ENCODE measurements at places on chromosomes 2 and 18.

DNA sequence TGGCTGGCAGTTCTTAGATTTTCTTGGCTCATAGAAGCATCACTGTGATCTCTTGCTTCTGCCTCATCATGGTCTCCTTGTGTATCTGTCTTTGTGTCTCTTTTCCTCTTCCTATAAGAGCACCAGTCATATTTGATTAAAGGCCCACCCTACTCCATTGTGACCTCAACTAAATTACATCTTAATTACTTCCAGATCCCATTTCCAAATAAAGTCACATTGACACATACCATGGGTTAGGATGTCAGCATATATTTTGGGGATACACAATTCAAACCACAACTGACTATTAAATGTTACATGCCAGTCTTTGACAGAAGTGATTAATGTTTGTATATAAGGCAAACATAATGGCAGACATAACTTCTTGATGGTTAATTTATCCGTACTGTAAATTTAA lies 27.3 kb upstream of the TMX3 start:
- no peak overlapping the region for H3K27ac ChIP-seq
- no peaks in the 10 kb centered on the region for H3K4me1 ChIP-seq
- no peaks in the 10 kb centered on the region for H3K27me3 ChIP-seq
- DNase-seq = no peak

- H3K36me3 ChIP-seq = no peaks in the 10 kb centered on the region
- DNase-seq = no peak
- H3K4me3 ChIP-seq = no peak overlapping the region
- no peaks in the 10 kb centered on the region for H3K27me3 ChIP-seq
- no peak overlapping the region for H3K27ac ChIP-seq
- no peaks in the 10 kb centered on the region for H3K4me1 ChIP-seq
Observed at GRCh38 chr2:184680825-184681224, 82.5 kb downstream of the ZNF804A start.

- H3K27me3 ChIP-seq = peaks cover 5% of the 10 kb centered on the region
- no peak for DNase-seq
- no peaks in the 10 kb centered on the region for H3K4me1 ChIP-seq
- no peaks in the 10 kb centered on the region for H3K36me3 ChIP-seq
- H3K27ac ChIP-seq = no peak overlapping the region
Observed at GRCh38 chr18:22543769-22544168, 126.1 kb upstream of the CTAGE1 start.

GRCh38 chr2:138267902-138268254 lies 233.7 kb upstream of the SPOPL start:
- DNase-seq = no peak
- no peaks in the 10 kb centered on the region for H3K4me1 ChIP-seq
- no peaks in the 10 kb centered on the region for H3K36me3 ChIP-seq
- H3K27me3 ChIP-seq = no peaks in the 10 kb centered on the region

DNA sequence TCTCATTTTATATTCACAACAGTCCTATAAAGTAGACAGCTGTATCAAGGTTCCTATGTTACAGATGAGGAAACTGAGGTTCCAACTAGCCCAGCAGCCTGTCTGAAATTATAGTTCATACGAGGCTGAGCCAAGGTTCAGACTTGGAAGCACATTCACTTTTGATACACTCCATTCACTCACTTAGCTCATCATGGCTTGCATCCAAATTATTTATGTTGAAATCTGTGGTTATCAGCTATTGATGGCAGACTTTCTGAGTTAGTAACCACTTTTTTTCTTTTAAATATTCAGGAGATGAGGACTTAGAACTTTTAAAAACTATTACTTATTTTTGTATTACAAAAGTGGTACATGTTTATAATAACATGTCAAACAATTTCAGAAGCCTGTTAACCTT lies 188.2 kb downstream of the MTX2 start:
- no peaks in the 10 kb centered on the region for H3K36me3 ChIP-seq
- H3K4me3 ChIP-seq = no peak overlapping the region
- no peaks in the 10 kb centered on the region for H3K27me3 ChIP-seq
- H3K4me1 ChIP-seq = no peaks in the 10 kb centered on the region

DNA sequence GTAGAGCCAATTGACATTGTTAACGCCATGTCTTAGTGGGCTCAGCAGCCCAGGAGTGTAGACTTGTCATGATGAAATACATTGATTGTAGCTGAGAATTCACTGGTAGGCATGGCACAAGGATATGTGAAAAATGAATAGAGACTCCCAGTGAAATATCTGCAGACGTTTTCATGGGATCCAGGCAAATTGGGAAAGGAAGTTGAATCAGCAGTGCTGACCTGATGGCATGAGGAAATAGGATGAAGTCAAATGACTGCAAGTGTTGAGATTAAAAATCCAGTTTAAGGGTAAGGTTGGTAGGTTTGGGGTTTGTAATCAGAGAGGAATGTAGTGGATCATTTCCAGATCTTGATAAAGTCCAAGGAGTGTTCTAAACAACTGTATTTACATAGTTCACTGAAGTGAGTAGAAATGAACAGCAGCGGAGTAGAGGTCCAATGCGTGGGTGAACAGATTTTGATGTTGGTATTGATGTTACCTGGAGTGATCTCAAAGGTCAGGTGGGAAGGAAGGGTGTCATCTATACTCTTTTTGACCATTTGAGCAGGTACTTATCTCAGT lies 24.6 kb downstream of the INSIG2 start:
- DNase-seq = no peak
- H3K36me3 ChIP-seq = peaks cover 4% of the 10 kb centered on the region
- no peak overlapping the region for H3K27ac ChIP-seq
- no peaks in the 10 kb centered on the region for H3K4me1 ChIP-seq
- no peak overlapping the region for H3K4me3 ChIP-seq
- 0 out of 3 replicates have a peak, but pooled peaks cover 5% of the 10 kb centered on the region for H3K27me3 ChIP-seq

DNA sequence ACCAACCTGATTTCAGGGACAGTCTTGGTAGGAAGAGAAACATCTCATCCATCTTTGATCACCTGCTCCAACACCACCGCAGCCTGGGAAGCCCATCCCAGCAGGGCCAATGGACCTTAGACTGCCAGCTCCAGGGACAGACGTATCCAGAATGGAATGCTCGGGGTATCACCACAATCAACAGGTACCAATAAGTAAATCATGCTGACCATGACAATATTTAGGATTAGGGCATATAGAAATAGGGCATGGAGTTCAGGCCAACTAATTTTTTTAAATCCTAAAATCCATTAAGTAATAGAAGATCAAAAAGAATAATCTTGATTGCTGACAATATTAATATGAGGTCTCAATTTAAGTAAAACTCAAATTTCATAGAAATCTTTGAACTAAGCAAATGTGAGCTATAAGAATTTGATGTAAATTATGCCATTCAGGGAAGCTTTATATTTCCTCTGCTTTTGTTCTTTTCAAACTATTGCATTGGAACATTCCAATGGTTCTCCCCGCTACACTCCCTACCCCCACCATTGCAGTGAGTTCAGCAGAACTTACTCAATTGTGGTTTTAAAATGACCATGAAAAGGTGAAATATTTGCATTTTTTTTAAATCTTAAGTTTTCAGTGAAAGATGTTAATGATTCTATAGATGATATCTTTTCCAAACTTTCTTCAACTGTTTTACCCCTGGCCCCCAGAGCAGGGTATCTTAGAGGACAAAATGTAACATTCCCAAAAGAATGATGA lies 138.6 kb downstream of the DNER start:
- H3K36me3 ChIP-seq = no peaks in the 10 kb centered on the region
- no peaks in the 10 kb centered on the region for H3K4me1 ChIP-seq
- no peak overlapping the region for H3K4me3 ChIP-seq
- DNase-seq = no peak
- H3K27ac ChIP-seq = no peak overlapping the region

- DNase-seq = no peak
- H3K4me1 ChIP-seq = no peaks in the 10 kb centered on the region
- H3K4me3 ChIP-seq = no peak overlapping the region
- no peak overlapping the region for H3K27ac ChIP-seq
- H3K36me3 ChIP-seq = no peaks in the 10 kb centered on the region
Observed at GRCh38 chr18:24115628-24116027, 23.2 kb upstream of the CABYR start.

GRCh38 chr2:235848055-235848454 lies 320.1 kb downstream of the GBX2 start:
- H3K27me3 ChIP-seq = no peaks in the 10 kb centered on the region
- H3K4me1 ChIP-seq = peaks cover 6% of the 10 kb centered on the region
- H3K36me3 ChIP-seq = no peaks in the 10 kb centered on the region
- no peak for DNase-seq

- H3K4me1 ChIP-seq = no peaks in the 10 kb centered on the region
- H3K27ac ChIP-seq = no peak overlapping the region
- no peaks in the 10 kb centered on the region for H3K27me3 ChIP-seq
- no peak overlapping the region for H3K4me3 ChIP-seq
- DNase-seq = no peak
- no peaks in the 10 kb centered on the region for H3K36me3 ChIP-seq
Observed at GRCh38 chr18:22856870-22857269, 76.3 kb upstream of the RBBP8 start.

GRCh38 chr2:150350500-150350899 lies 137.0 kb downstream of the RND3 start:
- no peaks in the 10 kb centered on the region for H3K4me1 ChIP-seq
- no peak overlapping the region for H3K27ac ChIP-seq
- no peaks in the 10 kb centered on the region for H3K36me3 ChIP-seq
- DNase-seq = no peak

GRCh38 chr2:154992826-154993225 lies 294.3 kb downstream of the KCNJ3 start:
- no peaks in the 10 kb centered on the region for H3K36me3 ChIP-seq
- H3K4me3 ChIP-seq = no peak overlapping the region
- no peaks in the 10 kb centered on the region for H3K27me3 ChIP-seq
- no peaks in the 10 kb centered on the region for H3K4me1 ChIP-seq

DNA sequence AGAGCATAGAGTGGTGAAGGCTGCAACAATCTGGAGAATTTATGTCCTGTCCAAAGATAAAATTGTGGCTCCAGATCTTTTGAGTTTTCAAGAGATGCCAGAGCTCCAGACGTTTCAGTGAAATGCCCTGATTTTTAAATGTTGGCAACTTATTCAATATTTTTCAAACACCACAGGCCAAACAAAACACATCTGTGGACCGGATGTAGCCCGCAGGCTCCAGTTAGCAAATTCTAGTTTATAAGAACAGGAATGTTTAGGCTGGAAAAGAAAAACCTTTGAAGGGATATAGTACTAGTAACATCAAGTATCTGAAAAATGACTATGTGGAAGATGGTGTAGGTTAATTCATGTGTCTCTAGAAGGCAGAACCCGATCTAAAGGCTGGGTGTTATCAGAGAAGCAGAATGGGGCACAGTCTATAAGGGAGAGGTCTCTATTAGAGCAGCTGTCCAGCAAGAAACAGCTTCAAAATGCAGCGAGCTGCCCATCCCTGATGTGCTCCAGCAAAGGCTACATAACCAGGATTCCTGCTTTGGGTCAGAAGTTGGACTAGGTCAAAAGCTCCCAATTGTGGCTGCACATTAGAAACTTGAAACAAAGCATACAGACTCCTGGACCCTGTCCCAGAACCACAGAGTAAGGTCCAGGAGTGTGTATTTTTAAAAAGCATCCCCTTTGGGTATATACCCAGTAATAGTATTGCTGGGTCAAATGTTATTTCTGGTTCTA lies 105.9 kb downstream of the ANKRD44 start:
- no peak overlapping the region for H3K27ac ChIP-seq
- no peaks in the 10 kb centered on the region for H3K4me1 ChIP-seq
- H3K4me3 ChIP-seq = no peak overlapping the region
- no peak for DNase-seq
- H3K36me3 ChIP-seq = no peaks in the 10 kb centered on the region

DNA sequence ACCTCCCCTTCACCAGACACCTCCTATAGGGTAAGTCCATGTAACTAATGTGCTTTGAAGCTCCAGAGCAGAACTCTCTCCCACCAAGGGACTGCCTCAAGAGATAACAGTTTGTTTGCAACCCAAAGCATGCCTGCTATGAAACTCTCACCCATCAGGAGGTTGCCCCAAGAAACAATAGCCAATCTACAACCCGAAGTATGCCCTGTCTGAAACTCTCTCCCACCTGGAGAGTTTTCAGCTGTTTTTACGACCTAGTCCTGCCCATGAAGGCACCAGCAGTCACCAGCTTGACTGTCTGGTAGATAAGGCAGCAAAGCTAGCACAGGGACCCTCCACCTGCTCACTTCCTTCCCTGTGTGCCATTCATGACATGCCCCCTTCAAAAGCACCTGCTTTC lies 533.9 kb upstream of the CRIM1 start:
- no peaks in the 10 kb centered on the region for H3K4me1 ChIP-seq
- no peak overlapping the region for H3K27ac ChIP-seq
- no peak for DNase-seq
- H3K27me3 ChIP-seq = no peaks in the 10 kb centered on the region
- no peak overlapping the region for H3K4me3 ChIP-seq

- H3K36me3 ChIP-seq = no peaks in the 10 kb centered on the region
- no peaks in the 10 kb centered on the region for H3K4me1 ChIP-seq
- H3K27ac ChIP-seq = no peak overlapping the region
- no peak overlapping the region for H3K4me3 ChIP-seq
- H3K27me3 ChIP-seq = no peaks in the 10 kb centered on the region
Observed at GRCh38 chr2:209074711-209075110, 349.1 kb upstream of the MAP2 start.

GRCh38 chr2:105671156-105671555 lies 73.6 kb upstream of the NCK2 start:
- H3K4me1 ChIP-seq = peaks cover 5% of the 10 kb centered on the region
- no peaks in the 10 kb centered on the region for H3K27me3 ChIP-seq
- no peak overlapping the region for H3K27ac ChIP-seq
- H3K36me3 ChIP-seq = no peaks in the 10 kb centered on the region

- no peak overlapping the region for H3K4me3 ChIP-seq
- no peak overlapping the region for H3K27ac ChIP-seq
- no peak for DNase-seq
- H3K27me3 ChIP-seq = no peaks in the 10 kb centered on the region
- H3K36me3 ChIP-seq = peaks cover 72% of the 10 kb centered on the region
- no peaks in the 10 kb centered on the region for H3K4me1 ChIP-seq
Observed at GRCh38 chr2:71120195-71120594, 9.8 kb downstream of the MCEE start.

DNA sequence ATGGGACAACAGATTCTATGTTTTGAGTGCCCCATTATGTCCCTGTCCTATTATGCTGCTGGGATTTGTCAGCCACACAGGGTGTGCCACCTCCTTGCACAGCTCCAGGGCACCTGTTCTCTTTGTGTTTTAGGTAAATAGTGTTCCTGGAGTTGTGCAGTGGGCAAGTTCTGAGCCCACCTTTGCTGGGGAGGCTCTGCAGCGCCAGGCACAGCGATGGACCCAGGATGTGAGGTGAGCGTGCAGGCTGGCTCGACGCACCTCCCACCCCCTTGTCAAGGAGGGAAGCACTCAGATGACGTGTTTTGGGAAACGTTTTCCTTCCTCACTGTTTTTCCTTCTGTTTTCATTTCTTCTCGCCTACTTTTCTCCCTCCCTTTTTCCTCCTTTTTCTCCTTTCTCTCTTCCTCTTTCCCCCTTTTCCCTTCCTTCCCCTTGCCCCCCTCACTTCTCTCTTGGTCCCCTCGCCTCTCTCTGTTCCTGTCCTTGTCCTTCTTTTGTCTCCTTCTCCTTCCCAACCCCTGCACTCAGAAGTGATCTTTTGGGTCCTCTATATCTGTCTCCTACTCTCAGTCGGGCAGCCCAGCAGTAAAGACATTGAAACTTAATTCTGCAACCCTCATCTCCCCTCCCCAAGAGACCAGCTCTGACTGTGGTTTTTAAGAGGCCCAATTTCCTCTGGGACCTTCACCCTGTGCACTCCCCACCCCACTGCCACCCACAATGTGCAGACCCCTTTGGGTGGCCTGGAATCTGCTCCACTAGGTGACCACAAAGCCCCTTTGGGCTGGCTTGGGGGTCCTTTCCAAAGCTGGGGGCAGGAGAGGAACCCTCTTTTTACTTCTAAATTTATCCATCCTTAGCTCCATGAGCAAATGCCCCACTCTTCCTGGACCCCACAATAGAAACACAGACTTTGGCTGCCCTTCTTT lies 104.0 kb downstream of the MCFD2 start:
- peaks cover 6% of the 10 kb centered on the region for H3K4me1 ChIP-seq
- H3K27ac ChIP-seq = no peak overlapping the region
- H3K27me3 ChIP-seq = peaks cover 23% of the 10 kb centered on the region
- no peaks in the 10 kb centered on the region for H3K36me3 ChIP-seq
